NCI-H2081 (cell line): ENCODE measurements at places on chromosomes 2 and 18.
A peak's percentile ranks its signal among the peaks of the same experiment; 100 is the strongest.

DNA sequence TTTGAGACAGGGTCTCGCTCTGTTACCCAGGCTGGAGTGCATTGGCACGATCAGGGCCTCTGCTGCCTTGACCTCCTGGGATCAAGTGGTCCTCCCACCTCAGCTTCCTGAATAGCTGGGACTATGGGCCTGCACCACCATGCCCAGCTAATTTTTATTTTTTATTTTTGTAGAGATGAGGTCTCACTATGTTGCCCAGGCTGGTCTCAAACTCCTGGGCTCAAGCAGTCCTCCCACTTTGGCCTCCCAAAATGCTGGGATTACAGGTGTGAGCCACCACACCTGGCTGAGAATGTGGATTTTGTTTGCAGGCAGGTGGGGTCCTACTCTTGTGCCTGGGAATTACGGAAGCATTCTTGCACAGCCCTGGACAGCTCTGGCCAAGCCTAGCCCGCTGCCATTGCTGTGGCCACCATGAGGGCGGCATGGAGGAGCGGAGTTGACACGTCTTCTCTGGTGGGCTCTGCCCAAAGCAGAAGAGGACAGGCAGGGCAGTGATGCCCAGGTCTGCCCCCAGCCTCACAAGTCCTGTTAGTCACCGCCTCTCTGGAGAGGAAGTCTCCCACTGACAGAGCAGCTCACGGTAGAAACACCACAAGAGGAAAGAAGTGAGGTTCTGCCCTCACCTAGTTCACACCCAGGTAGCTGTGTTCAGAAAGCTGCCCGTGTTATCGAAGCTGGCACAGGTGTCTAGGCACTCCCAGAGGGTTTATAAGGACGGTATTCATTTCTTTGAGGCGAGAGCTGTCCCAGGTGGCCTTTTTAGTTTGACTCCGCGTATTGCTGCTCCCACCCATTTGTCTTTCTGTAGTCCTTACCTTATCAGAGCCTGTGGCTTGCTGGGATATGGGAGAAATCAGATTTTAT is 46.2 kb downstream of the ARMC9 start:
- DNase-seq, result no peak

DNA sequence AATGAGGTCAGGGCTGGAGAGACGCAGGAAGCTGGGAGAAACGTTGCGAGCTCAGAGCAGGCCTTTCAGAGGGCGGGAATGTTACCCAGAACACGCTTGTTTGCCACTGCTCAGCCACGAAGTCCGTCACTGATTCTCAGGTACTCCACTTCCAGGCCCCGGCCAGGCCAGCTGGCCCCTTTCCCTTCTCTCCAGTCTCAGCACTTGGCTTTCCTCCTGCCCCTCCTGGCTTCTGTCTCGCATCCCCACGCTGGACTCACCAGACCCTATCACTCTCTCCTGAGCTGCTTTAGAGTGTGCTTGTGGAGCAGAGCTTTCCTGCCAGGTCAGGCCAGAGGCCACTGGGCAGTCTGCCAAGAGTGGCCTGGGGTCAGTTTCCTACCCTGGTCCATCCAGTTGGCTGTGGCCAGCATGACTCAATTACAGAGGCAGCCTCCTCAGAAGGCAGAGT is 151.4 kb downstream of the TWIST2 start:
- no peak for DNase-seq

- DNase-seq, result no peak
Measured at GRCh38 chr2:106184394-106184793, 9.7 kb downstream of the UXS1 start.

- no peak for DNase-seq
Measured at GRCh38 chr2:144643537-144644336, 123.8 kb upstream of the ZEB2 start.

- DNase-seq, result no peak
Measured at GRCh38 chr18:51108330-51108729, 78.3 kb downstream of the SMAD4 start.

- DNase-seq, result no peak
Measured at GRCh38 chr18:56431551-56431950, 206.8 kb downstream of the TXNL1 start.

- no peak for DNase-seq
Measured at GRCh38 chr2:161136696-161137324, 23.4 kb upstream of the TANK start.

DNA sequence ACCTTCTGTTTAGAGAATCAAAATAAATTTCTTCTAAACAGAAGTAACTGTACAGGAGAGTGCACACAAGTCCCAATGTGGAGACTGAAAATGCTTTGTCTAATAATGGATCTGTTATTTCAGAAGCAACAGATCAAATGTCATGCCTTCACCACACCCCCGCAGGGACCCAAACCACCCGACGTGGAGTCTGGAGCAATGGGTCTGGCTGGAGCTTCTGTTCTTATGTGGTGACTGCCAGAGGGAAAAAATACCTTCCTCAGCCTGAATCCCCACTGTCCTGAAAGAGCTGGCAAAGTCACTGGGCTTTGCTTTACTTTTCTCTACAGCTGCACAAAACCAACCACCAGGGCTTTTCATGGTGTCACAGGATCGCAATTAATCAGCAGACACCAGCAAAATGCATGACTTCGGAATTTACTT is 119.0 kb upstream of the ZFP36L2 start:
- DNase-seq, result no peak

DNA sequence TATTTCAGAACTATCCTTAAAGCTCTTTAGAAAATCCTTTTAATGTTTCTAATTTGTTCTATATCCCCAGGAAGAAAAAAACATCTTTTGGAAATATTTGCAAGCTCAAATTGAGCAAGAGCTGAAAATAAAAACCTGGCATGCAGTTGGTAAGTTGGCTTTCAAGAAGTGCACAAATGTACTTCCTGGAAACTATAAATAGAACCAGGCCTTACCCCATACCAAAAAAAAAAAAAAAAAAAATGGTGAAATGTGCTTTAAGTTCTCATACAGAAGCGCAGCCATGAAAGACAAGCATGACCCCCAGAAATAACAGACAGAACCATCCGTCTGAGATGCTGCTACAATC is 178.5 kb downstream of the HDAC4 start:
- no peak for DNase-seq

GRCh38 chr2:31366733-31367132 is 47.8 kb downstream of the XDH start:
- no peak for DNase-seq

DNA sequence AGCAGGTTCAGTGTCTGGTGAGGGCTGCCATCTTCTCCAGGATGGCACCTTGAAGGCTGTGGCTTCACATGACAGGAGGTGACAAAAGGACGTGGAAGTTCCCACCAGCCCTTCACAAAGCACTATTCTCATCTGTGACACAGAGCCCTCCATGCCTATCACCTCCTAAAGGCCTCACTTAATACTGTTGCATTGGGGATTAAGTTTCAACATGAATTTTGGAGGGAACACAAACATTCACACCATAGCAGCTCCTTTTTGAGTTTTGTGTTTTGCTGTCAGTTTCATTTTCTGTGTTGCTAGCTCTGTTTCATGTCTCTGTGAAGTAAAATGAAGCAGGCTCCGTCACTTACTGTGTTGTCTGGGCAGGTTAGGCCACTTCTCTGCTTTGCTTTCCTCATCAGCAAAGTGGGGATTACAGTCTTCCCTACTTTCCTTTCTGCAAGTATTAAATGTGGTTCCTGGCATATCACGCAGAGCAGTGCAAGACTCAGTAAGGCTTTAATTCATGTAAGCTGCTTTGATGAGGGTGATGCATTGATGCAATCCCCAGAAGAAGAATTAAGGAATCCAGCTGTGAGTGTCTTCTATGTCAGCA is 31.6 kb downstream of the LIMS1 start:
- DNase-seq, result no peak

DNA sequence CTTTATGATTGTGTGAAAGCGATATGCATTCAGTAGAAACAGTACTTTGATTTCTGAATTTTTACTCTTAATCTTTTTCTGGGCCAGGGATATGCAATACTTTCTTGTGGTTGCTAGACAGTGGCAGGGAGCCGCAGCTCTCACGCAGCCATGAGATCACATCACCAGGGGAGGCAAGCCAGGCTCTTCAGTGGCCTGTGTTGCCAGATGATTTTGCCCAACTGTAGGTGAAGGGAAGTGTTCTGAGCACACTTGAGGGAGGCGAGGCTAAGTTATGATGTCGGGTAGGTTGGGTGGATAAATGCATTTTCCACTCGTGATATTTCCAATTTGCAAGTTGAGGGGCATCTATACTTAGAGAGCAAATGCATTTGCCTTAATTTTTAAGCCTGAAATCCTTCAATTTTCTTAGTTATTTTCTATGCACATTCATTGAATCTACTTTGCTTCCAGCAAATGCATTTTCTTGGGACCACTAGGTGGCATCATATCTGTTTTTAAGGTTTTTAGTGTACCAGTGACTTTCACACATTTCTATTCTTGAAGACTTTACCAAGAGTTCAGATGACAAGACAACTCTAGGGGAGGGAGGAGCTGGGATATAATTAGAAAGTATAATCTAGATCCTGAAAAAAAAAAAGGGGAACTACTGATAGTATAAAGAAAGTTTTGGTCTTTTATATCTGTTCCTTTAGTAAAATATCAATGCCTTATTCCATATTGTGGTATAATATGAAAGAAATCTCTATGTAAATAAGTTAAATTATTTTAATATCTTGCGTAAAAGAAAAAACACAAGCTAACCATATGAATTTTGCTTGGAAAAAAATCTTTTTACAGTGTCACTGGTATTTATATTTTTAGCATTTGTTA is 643.3 kb downstream of the SOCS6 start:
- DNase-seq, result peak; percentile 43

- no peak for DNase-seq
Measured at GRCh38 chr2:121419081-121419699, 111.5 kb upstream of the RNU4ATAC start.

GRCh38 chr18:72155327-72155726 is 388.8 kb downstream of the CBLN2 start:
- peak; percentile 57 for DNase-seq

GRCh38 chr2:161124201-161124600 is 36.0 kb upstream of the TANK start:
- DNase-seq, result no peak

GRCh38 chr2:160582081-160582480 is 88.5 kb upstream of the RBMS1 start:
- no peak for DNase-seq

DNA sequence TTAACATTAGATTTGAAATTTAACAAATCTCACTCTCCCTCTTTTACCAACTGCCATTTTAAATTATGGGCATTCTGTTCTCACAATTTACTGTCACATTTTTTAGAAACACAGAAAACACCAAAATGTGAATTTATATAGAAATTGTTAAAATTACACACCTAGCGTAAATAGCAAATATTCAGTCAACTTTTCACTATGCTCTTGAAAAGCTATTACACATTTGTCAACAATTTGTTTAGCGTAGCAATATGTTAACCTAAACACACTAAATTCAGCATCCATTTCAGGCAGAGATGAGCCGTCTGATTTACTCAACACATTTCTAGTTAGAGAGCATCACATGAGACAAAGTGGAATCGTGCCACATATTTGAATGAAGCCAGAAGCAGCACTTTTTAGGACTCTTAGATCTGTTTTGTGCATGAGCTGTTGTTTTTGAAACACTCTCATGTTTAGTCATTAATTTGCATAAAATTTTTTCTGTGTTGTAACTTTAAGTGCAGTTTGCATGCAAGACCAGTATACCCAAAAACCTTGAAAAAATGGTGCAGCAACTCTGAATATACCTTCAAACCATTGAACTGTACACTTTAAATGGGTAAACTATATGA is 8.2 kb downstream of the TTC32 start:
- DNase-seq, result no peak

DNA sequence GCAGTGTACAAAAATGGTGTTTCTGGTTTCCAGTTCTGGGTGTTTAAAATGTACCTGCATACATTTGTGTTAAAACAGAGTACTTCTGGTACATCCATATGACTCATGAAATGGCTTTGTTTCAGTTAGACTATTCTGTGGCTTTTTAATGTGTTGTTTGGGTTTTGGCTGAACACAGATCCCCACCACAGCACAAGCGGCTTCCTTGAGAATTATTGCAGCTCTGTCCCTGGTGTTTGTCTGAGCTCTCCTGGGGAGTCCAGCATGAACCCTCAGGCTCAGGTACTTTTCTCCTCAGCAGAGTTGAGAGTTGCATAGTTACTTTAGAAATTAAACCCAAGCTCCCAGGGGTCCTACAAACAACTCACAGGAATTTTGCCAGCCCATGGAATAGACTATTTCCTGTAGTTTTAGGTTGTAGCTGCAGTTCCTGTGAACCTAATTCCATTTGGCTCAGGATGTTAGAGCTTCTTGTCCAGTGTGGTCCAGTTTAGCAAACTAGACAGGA is 64.8 kb upstream of the EML6 start:
- DNase-seq, result no peak

- DNase-seq, result no peak
Measured at GRCh38 chr2:34997779-34998178, 1357.8 kb upstream of the CRIM1 start.

GRCh38 chr2:151953467-151953866 is 125.2 kb upstream of the ARL5A start:
- DNase-seq, result no peak

DNA sequence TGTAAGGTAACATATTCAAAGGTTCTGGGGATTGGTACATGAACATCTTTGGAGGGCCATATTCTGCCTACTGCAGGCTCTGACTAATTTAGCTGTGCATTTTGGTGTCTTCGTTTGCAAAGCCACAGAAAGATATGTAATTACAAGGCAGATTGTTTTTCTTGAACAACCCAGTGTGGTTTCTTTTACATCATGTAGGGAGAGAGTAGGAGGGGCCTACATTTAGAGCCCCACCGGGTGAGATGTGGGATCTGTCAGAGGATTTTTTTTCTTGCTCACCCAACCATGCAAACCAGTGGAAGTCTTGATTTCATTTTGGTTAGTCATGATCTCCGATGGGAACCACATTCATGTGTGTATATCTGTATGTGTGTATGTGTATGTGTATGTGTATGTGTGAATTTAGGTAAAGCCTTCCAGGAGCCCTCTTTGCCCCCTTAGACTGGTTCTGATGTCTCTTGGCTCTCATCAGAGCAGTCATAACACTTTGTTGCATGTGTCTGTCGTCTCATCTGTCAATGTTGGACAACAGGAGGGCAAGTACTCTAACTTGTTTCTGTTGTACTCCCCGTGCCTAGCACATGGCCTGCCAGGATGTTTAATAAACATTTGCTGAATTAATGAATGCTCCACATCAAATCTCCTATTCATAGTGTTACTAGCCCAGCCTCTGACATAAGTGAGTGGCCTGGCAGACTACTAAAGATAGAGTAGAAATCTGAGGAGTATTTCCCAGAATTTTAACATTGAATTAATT is 239.9 kb downstream of the MTX2 start:
- DNase-seq, result no peak

DNA sequence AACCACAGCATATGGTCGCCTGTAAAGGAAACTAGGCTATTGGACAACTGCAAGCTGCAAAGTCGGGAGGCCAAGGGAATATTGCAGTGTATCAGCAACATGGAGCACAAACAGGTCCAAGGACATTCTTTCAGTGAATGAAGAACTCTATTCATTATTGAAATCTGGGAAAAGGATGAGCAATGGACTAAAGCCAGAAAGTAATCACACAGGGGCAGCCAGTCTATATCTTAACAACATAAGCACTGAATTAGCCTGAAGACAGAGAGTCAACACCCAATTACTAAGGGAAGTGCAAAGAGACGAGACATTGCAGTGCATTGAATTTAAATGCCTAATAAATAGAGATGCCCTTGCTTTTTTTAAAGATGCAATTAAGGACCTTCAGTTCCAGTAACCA is 615.5 kb upstream of the SETBP1 start:
- no peak for DNase-seq

- DNase-seq, result no peak
Measured at GRCh38 chr2:24957221-24957620, 14.5 kb downstream of the DNAJC27 start.

- DNase-seq, result peak; percentile 75
Measured at GRCh38 chr2:86442642-86443005, 1.5 kb downstream of the KDM3A start.

GRCh38 chr2:62330959-62331358 is 135.0 kb downstream of the B3GNT2 start:
- no peak for DNase-seq
